ENCODE measurements at places on chromosomes 7 and 10.

- DNase-seq = no peak
Measured at GRCh38 chr7:150400008-150400787, 21.1 kb downstream of the ZNF775 start.

GRCh38 chr10:72649291-72649690, 23.4 kb upstream of the MICU1 start:
- no peak for DNase-seq

DNA sequence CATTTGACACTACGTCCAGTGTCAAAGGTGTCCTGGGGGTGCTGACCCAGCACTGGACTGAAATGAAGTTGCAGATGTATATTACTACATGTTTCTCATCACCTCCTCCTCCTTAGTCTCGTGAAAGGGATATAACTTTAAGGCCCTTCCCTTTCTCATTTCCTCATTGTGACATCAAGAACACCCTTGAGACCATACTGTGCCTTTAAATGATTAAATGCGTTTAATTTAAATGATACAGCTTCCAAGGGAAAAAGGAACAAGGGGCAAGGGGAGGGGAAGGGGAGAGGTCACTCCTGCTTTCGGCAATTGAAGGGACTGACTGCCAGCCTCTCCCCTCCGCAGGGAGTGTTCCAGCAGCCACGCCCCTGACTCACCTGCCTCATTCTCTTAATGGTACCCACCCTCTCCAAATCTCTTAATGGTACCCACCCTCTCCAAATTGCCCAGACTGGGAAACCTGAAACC, 80.5 kb upstream of the KMT2E start:
- DNase-seq = no peak

GRCh38 chr10:48574322-48574796, 30.5 kb downstream of the ARHGAP22 start:
- no peak for DNase-seq

DNA sequence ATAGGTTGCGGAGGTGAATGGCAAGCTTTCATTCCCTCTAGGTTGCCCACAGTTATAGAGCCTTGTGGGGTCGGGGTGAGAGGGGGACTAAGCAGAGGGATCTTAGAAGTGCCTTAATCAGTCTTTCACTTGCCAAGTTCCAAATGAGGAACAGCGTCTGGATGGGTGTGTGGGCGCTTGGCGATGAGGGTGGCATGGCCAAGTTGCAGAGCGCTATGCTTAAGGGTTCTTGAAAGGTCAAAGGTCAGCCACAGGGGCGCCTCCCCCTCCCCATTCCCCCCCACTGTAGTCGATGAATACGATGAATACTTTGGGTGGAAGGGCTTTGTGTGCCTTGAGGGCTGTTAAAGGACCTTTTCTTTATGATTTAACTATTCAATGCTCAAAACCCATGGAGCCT, 185.0 kb downstream of the TCF7L2 start:
- no peak for DNase-seq

GRCh38 chr10:101710059-101710695, 15.2 kb upstream of the FBXW4 start:
- no peak for DNase-seq

DNA sequence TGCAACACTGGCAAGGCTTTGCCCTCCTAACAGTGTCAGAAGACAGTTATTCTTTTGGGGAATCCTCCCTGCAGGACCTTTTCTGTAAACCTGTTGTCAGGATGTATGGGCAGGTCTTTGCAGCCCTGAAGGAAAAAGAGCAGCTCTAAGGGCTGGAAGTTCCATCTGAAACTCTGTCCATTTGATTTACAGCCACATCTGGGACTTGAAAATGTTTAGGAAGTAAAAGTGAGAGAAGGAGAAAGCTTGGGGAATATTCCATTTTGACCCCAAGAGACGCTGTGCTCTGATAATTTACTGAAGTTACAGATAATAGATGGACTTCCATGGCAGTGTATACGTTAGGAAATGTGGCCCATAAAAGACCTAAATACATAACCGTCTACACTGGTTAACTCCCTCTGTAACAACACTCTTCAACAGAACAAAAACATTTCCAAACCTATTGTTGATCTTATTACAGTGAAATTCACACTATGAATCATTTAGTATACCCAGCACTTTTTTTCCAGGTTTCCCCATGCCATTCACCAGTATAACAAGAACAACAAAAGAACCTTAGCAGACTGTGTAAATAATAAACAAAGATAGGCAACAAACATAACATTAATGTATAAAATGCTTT, 89.1 kb downstream of the KIAA1549 start:
- no peak for DNase-seq

- DNase-seq = no peak
Measured at GRCh38 chr10:46524472-46525176, 31.8 kb downstream of the GPRIN2 start.

DNA sequence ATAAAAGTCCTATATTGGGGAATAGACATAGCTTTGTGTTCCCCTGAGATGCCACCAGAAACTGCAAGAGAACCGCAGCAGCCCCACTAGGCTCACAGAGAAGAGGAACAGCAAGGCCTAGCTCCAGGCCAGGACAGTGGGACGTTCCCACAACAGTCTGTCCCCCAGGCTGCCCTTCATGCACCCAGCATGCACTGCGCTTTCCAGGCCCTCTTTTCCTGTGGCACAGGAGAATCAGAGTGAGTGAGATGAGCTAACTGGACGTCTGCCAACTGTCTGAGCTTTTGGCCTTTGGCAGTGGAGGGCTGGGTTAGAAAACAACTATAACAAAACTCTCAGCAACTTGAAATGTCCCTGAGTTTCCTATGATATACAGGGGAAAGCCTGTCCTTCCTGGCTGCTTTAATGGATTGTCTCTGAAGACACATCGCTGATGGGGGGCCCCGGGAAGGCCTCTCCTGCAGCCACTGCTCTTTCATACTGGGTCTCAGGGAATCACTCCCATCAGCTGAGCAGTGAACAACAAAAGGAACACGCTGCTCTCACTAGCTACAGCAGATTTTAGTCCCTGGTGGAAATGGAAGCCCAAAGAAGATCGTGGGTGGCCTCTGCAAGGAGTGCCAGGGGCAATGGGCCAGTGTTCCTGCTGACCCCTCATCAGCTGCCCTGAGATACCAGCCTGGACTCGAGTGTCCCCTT, 53.5 kb downstream of the PODXL start:
- no peak for DNase-seq

DNA sequence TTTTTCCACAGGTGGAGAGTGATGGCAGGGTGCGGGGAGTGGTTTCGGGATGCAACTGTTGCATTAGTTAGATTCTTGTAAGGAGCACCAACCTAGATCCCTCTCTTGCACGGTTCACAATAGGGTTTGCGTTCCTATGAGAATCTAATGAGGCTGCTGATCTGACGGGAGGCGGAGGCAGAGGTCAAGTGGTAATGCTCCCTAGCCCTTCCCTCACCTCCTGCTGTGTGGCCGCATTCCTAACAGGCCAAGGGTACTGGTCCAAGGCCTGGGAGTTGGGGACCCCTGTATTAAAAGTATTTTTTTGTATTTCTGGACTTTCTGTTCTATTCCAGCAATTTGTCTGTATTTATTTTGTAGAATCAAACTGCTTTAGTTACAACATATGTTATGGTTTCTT, 7.2 kb downstream of the CBLL1 start:
- DNase-seq = no peak

GRCh38 chr10:120069700-120070099, 177.2 kb downstream of the SEC23IP start:
- no peak for DNase-seq

DNA sequence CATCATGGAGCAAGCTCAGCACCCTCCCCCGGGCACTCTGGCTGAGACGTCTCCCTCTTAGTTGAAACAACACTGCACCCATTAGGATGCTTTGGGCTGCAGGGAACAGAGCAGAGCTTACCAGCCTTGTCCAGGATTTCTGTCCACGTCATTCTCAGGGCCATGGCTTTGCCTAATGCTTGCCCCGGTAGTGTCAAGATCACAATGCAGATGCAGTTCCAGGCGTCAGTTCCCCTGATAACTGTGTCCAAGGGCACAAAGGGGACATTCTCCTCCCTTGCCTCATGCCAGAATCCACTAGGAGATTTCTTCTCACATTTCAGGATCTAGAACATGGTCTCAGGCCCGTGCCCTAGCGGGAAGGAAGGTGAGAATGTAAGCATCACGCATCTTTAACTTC, 17.2 kb upstream of the GRB10 start:
- DNase-seq = no peak

DNA sequence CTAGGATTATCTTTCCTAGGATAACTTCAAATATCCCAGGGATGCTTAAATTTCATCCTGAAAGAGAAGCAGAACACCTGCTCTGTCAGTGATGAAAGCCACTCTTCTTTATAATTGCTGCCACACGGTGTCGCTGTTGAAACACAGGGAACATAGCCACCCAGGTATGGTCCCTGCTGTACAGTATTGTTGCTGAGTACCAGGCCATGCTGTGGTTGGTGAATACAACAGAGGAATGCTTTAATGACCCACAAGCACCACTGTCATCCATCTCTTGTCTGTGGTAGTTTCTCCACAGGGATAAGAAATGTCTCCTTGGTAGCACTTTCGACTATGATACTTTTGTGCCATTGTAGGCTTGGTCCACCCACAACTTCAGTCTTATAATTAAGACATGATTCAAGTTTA, 70.6 kb upstream of the STARD3NL start:
- DNase-seq = peak; percentile 33

DNA sequence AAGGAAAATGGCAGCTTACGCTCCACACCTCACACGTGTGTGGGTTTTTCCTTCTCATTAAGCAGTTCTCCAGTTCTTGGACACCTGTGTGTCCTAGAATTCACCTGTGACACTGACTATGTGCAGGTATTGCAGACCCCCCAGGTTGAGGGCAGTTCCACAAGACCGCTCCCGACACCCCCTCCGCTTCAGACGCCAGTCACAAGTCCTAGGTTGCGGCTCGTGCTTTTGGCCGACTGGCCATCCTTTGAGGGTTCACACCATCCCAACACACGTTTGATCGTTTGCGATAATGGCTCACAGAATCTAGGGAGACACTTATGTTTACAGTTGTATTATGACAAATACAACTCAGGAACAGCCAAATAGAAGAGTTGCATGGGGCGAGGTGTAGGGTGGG, 44.5 kb downstream of the CAMK1D start:
- DNase-seq = no peak

DNA sequence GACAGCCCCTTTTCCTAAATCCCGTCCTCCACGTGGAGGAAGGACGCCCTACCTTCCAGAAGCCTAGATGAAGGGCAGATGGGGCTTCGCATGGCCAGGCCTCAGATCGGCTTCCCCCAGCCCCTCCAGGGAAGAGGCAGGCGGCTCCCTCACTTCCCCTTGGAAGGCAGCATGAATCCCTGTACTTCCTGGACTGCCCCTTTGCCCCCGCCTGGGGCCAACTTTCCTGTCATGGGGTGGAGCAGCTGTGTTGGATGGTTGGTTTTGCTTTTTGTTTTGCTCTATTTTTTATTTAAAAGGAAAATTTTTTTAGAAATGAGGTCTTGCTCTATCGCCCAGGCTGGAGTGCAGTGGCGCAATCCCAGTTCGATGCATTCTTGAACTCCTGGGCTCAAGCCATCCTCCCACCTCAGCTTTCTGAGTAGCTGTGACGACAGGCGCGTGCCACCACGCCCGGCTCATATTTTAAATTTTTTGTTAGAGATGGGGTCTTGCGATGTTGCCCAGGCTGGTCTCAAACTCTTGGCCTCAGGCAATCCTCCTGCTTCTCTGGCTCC, 27.2 kb downstream of the GTF2IRD1 start:
- no peak for DNase-seq

DNA sequence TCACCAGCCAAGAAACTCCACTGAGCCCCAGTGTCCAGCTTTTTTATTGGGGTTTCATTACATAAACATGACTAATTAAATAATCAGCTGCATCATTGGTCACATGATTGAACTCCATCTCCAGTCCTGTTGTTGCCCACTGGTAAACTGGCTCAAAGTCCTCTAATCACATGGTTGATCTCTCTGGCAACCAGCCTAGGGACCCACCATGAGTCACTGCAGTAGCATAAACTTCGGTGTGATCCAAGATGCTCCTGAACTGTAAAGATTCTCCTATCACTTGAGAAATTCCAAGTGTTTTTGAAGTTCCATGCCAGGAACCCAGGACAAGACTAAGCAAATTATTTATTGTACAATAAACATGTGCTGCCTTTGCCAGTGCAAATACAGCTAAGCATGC, 130.4 kb upstream of the AUTS2 start:
- no peak for DNase-seq

- DNase-seq = no peak
Measured at GRCh38 chr7:103685646-103686045, 239.6 kb upstream of the SLC26A5 start.

All from activated CD8-positive, alpha-beta memory T cell treated with anti-CD3 and anti-CD28 coated beads for 48 hours (primary cell).